Mucosa of gallbladder (tissue), 1 donor: ENCODE measurements at places on chromosomes 13 and 19.
A peak's percentile ranks its signal among the peaks of the same experiment; 100 is the strongest.

- DNase-seq: peak; percentile 33
These were observed 55.0 kb downstream of the ZIC5 start for GRCh38 chr13:99916366-99917103.

GRCh38 chr13:92719868-92720267 is 506.7 kb upstream of the GPC6 start:
- DNase-seq: no peak

DNA sequence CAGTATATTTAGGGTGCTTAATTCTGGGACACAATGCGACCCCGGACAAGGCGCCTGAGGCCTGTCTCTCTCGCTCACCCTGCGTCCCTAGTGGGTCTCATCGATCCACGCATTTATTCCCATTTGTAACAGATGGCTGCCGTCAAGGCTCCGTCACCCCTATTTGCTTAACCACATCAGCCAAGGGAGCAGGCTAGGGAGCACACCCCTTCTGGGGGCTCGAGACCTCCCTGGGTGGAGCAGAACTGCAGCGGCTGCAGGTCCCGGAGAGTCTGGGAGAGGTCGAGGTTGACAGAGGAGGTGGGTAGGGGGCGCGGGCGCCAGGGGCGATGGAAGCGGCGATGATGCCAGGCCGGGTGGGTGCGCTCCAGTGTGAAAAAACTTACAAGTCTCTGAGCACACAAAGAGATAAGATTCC is 507 bp downstream of the ALG5 start:
- no peak for DNase-seq

GRCh38 chr13:42181381-42181953 is 90.5 kb upstream of the AKAP11 start:
- peak; percentile 16 for DNase-seq

GRCh38 chr13:110907951-110908898 is 6.6 kb downstream of the ANKRD10 start:
- peak; percentile 67 for DNase-seq

- DNase-seq: no peak
These were observed 73.2 kb upstream of the MBNL2 start for GRCh38 chr13:97148894-97149293.

DNA sequence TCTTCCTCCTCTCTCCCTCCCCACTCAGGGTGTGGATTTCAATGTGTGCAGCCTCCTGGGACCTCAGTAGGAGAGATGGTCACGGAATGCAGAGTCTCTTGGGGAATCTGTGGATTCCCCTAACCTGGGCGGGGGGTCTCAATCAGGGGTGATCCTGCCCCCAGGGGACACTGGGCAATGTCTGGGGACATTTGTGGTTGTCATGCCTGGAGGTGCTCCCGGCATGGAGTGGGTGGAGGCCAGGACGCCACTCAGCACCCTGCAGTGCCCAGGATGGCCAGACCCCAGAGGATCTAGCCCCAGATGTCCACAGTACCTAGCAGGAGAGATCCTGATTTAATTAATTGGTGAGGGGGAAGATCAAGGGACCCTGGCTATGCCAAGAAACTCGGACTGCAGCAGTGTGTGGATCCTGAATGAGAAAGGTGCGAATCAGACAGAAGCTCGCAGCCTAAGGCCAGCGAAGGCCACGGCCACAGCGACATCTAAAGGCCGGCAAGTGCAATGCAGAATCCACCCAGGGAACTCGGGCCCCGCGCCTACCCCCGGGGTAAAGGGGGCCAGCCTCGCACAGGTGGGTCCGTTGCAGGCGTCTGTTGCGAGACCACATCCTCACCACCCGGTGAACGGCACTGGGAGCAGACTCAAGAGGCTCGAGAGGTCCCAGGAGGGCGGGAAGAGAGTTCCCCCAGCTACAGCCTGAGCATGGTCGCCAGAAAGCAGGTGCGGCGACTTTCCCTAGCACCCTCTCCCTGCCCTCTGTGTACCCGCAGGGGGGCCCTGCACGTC is 88.8 kb downstream of the GNG7 start:
- no peak for DNase-seq

GRCh38 chr13:55219538-55219937 is 1921.2 kb upstream of the PRR20A start:
- no peak for DNase-seq

- DNase-seq: no peak
These were observed 1152.2 kb upstream of the SPRY2 start for GRCh38 chr13:81493144-81493543.

DNA sequence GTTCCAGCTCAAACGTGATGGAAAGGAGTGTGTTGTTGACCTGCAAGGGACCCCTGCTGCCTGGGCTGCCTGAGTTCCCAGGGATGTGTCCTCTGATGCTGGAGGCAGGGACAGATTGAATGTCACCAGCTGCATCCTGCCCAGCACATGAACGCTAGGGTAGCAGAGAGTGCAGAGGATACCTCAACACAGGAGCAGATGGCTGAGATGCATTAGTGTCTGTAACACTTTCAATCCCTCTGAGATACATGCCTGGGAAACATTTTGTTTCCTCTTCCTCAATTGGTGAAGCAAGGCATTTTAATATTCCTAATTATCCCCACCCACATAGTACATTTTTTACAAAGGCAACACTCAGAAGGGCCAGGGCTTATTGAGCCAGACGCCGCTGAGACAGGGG is 106.4 kb upstream of the UBL3 start:
- DNase-seq: no peak

DNA sequence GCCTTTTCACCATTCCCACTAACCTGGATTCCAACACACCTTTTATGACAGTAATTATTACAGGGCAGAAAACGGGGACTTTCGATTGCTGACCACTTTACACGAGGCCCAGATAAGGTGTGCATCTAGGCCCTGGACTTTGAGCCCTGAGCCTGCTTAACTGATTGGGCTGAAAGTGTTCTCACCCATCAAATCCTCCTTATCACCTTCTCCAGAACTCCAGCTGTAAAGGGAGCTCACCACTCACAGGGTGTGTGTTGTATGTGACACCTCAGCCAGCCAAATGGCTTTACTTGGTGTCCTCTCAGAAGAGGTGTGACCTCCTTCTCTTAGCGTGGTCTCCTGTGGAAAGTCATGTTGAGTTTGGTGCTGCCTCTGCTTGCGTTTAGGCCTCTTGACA is 36.5 kb downstream of the SIPA1L3 start:
- DNase-seq: peak; percentile 65

DNA sequence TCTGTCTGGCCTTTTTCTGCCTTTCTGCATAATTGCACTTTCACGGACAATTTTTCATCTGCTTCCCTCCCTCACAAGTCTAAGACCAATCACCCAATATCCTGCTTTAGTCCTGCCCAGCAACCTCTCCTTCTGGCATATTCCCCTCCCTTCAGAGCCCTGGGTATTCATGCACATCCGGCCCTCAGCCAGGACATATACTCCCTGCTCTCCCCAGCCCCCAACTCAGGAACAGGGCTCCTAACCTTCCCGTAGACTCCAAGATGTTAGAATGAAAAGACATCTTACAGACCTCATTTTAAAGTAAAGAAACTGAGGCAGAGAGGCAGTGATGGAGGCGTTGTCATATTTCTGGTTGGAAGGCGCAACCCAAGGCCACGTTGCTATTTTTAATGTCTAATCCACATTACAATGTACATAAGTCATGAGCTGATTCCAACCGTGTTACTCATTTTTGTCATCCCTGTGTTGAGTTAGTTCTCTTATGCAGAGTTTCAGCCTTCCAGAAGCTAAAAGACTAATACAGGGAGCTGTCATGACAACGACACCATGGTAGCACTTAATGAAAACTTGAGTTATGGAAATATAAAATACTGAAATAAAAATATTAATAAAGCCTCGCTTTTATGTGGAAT is 209.2 kb downstream of the TSHZ3 start:
- DNase-seq: no peak

GRCh38 chr13:50074843-50075242 is 59.6 kb downstream of the KCNRG start:
- DNase-seq: no peak

DNA sequence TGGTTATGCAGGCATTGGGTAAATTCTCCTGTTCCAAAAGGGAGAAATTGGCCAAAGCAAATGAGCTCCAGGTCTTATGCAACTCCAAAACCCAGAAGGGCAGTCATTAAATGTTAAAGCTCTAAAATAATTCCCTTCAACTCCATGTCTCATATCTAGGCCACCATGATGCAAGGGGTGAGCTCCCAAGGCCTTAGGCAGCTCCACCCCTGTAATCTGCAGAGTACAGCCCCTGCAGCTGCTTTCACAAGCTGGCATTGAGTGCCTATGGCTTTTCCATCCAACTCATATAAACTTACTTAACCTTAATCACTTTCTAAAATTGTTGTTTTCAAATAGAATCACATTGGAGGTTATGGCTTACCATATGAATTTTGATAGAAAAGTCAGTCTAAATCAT is 44.7 kb upstream of the ZNF429 start:
- no peak for DNase-seq

DNA sequence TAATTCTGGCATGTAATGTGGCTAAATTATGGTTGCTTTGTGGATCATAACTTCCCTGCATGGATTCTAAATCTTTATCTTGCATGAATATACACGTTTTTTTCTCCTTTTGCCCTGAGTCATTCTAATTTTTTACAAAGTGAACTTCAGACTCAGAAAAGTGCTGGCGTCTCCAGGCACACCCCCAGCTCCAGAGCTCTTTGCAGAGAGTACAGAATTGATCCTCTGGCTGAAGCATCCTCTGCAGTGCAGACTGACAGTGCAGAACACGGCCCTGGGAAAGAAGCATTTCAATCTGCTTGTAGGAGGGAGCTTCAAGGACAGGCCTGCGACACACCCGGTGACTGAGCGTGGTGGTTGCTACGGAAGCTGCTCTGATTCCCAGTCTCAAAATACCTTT is 228.1 kb downstream of the FGF9 start:
- no peak for DNase-seq

DNA sequence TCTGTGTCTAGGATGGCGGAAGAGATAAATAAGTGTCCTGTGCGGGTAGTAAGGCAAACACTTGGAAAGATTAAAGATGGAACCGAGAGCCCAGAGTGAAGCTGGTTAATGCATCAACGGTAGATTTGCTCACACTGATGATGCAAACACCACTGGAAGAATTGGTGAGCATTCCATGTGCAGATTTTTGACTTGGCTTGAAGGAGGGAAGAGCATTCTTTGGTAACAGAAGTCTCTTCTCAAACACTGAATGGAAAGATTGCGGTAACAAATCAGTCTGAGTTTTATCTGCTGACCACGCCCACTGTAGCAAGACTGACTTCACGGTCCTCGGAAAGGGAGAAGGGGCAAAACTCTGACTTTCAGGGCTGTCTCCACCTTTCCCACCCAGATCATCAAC is 112.5 kb downstream of the COL4A1 start:
- DNase-seq: no peak

DNA sequence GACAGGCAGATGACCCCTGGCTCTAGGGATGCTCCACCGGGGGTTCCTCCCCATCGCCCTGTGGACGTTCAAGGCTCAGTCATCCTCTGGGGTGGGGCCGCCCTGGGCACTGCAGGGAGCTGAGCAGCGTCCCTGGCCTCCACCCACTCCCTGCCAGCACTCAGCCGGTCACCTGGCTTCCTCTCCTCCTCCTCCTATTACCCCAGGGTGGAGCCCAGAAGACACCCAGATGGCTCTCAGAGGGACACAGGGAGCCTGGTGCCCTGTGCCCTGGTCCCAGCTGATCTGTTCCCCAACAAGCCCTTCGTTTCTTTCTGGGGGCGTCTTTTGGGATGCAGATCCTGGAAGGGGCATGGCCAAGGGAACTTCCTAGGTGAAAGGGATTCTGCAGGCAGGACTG is 3.7 kb upstream of the MKNK2 start:
- DNase-seq: no peak
